Natural killer cell (primary cell): ENCODE measurements at places on chromosomes 3 and 15.

DNA sequence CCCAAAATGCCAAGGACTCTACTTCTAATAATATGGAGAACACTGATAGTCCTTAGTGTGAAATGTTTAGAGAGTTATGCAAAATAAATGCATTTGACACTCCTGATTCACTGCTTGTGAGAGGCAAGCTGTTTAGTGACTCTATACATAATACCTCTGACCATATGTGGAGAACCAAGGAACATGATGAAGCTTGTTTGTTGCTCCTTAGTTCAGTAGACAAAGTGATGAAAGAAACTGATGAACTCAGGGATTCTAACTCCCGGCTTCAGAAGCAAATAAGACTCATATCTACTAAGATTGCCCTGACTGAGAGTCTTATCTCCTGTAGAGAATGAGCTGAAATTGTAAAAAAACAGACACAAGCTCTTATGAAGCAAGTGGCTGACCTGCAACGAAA is 41.3 kb downstream of the PEX5L start:
- H3K4me3 ChIP-seq = no peak overlapping the region
- H3K4me1 ChIP-seq = no peaks in the 10 kb centered on the region
- H3K27me3 ChIP-seq = no peaks in the 10 kb centered on the region
- no peak overlapping the region for H3K27ac ChIP-seq
- no peaks in the 10 kb centered on the region for H3K36me3 ChIP-seq

DNA sequence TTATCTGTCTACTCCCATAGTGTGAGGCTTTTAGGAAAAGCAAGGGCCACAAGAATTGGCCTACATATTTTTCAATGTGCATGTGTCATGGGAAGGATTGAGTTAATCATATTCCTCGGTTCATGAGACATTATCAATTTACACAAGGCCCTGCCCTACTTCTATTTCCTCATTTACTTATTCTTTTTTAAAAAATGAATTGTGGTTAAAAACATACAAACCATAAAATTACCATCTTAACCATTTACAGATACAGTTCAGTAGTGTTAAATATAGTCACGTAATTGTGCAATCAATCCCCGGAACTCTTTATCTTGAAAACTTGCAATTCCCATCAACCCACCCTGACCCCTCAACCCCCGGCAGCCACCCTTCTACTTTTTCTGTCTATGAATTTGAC is 284.0 kb upstream of the GADL1 start:
- H3K27me3 ChIP-seq = no peaks in the 10 kb centered on the region
- DNase-seq = no peak
- no peak overlapping the region for H3K4me3 ChIP-seq

DNA sequence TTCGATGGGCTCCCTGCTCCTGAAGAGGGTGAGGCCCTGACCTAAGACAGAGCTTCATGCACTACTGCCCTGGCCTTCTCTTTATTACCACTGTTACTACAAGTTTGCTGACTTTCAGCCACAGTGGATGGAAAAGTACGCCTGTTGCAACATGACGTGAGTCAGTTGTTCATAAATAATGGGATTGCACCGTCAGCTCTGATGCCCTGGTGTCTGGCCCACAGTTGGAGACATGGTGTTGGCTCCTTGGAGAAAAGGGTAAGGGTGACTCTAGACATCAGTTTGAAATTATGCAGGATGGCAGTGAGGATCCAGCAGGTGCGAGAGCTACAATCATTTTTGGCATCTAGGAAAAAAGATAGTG is 5.5 kb downstream of the PAQR5 start:
- peaks cover 20% of the 10 kb centered on the region for H3K27me3 ChIP-seq
- H3K4me3 ChIP-seq = no peak overlapping the region
- DNase-seq = no peak
- no peak overlapping the region for H3K27ac ChIP-seq

DNA sequence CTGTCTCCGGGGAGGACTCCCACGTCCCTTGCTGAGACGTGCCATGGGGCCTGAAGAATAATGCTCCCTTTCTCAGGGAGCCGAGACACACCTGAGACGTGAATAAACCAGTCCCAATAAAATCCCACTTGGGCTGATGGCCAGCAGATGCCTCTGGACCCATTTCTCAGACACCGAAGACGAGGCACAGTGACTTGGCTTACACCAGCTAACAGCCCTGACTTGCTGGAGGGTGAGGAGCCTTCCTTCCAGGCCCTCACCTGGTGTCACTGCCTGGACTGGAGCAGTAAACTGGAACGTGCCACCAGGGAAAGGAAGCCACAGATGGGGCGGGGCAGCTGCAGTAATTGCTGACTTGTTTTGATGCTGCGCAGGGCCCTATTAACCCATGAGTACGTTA is 189.7 kb downstream of the PDZRN3 start:
- no peaks in the 10 kb centered on the region for H3K27me3 ChIP-seq
- DNase-seq = no peak
- H3K27ac ChIP-seq = no peak overlapping the region

DNA sequence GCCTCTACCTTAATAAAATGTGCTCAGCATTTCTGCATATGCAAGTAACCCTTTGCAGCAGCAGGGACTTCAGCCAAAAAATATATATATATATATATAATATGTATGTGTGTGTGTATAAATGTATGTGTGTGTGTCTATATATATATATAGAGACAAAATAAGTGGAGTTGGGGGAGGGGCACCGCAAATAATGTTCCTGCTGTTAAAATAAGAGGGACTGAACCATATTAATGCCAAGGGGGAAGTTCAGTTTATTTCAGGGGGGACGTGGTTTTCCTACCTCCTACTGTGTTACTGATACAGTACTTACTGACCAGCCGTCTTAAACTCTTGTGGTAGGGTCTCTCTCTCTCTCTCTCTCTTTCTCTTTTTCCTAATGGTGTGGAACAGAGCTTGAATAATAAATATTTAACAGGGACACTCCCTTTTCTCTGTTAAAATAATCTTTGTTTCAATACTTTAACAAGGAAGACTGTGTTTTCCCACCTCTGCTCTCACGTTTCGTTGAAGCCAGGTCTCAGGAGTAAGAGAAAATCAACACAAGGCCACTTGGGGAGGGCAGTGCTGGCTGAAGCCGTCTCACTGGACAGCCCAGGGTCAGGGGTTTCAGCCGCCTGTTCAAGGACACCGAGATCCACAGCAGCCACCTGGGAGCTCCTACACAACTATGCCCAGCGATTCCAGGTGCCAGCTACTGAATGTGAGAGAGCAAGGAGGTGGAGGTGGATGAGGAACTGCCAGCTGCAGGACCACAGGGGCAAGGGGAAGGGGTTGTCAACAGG is 42.8 kb upstream of the ADAMTSL3 start:
- H3K4me1 ChIP-seq = no peaks in the 10 kb centered on the region
- no peaks in the 10 kb centered on the region for H3K36me3 ChIP-seq
- no peak overlapping the region for H3K4me3 ChIP-seq

DNA sequence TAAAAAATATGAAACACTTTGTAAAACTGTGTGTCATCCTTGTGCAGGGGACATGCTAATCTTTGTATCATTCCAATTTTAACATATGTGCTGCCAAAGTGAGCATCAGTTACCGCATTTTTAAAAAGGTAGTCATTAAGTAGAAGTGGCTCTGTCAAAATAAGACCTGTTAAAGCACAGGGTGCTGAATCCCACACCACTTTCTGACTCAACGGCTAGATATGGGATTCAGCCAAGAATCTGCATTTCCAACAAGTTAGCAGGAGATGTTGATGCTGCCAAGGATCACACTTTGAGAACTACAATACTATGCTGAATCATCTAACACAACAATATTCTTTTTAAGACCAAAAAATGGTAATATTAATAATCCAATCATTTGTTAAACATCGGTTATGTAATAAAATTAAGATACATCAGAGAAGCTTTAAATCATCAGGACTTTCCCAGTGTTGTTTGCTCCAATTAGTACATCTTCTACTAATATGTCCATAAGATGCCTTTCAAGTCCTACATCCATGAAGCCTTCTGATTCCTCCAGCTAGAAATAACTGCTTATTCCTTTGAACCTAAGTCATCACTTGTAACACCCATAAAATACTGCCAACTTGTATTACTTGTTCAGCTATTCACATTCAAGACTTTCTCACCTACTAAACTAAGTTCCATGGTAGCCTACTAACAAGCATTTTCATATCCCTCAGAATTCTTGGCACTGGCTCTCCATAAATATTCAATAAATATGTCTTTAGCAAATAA is 71.1 kb downstream of the TBL1XR1 start:
- no peak overlapping the region for H3K27ac ChIP-seq
- no peak overlapping the region for H3K4me3 ChIP-seq
- H3K36me3 ChIP-seq = no peaks in the 10 kb centered on the region
- H3K27me3 ChIP-seq = no peaks in the 10 kb centered on the region
- H3K4me1 ChIP-seq = no peaks in the 10 kb centered on the region
- DNase-seq = no peak

- no peaks in the 10 kb centered on the region for H3K27me3 ChIP-seq
- no peak overlapping the region for H3K4me3 ChIP-seq
- no peaks in the 10 kb centered on the region for H3K4me1 ChIP-seq
- H3K27ac ChIP-seq = no peak overlapping the region
Observed at GRCh38 chr3:57518276-57518915, 25.7 kb downstream of the DNAH12 start.

DNA sequence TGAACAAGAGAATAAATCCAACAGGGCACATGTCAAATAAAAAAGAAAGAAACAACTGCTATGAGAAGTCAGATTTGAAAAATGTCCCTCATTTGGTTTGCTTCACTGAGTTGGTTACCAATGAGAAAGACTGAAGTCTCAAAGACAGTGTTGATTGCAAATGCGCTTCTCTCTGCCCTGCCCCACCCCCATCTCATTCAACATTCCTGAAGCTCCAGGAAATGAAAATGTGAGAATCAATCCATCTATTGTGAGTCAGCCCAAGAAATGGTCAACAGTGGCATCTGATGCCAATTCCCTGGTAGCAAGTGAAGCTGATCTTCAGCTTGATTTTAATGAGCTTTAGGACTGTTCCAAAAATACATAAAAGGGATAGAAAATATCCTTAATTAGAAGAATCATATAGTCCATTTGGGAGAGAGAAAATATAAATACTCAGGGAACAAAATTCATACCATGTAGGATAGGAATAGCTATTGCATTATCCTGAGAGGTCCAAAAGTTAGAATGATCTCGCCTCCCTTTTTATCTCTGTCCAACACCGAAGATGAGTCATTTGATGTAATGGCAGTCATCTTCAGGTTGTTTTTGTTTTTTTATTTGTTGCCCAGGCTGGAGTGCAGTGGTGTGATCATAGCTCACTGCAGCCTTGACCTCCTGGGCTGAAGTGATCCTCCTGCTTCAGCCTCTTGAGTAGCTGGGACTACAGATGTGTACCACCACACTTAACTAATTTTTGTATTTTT is 200.3 kb upstream of the UMPS start:
- DNase-seq = no peak
- H3K27ac ChIP-seq = no peak overlapping the region
- no peak overlapping the region for H3K4me3 ChIP-seq
- no peaks in the 10 kb centered on the region for H3K27me3 ChIP-seq
- H3K4me1 ChIP-seq = no peaks in the 10 kb centered on the region

DNA sequence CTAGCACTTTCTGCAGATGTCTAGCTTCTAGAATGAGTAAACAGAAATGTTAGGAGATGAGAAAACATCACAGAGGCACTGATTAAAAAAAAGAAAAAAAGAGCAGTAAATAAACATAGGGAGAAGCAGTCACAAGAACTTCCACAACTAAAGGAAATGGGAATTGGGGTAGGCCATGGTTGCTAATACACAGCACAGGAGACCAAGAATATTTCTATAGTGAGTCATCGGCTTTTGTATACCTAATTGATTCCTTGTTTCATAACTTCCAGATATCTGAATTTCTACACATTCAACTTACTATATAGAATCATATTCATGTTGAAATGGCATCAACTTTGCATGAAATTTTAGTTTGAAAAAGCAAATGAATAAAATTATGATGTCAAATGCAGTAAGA is 47.3 kb upstream of the TCF12 start:
- H3K27ac ChIP-seq = no peak overlapping the region
- no peaks in the 10 kb centered on the region for H3K4me1 ChIP-seq
- no peak for DNase-seq
- no peaks in the 10 kb centered on the region for H3K27me3 ChIP-seq
- H3K4me3 ChIP-seq = no peak overlapping the region
- H3K36me3 ChIP-seq = no peaks in the 10 kb centered on the region

GRCh38 chr15:98856532-98856907 is 151.1 kb downstream of the PGPEP1L start:
- no peaks in the 10 kb centered on the region for H3K36me3 ChIP-seq
- H3K4me1 ChIP-seq = peaks cover 22% of the 10 kb centered on the region
- H3K27me3 ChIP-seq = no peaks in the 10 kb centered on the region

- H3K4me3 ChIP-seq = no peak overlapping the region
- H3K27ac ChIP-seq = no peak overlapping the region
- no peak for DNase-seq
- no peaks in the 10 kb centered on the region for H3K4me1 ChIP-seq
- H3K27me3 ChIP-seq = no peaks in the 10 kb centered on the region
Observed at GRCh38 chr3:44100298-44100695, 141.4 kb upstream of the TOPAZ1 start.

GRCh38 chr15:63045465-63045840 is 2.9 kb downstream of the TPM1 start:
- H3K4me1 ChIP-seq = peaks cover 29% of the 10 kb centered on the region
- no peaks in the 10 kb centered on the region for H3K36me3 ChIP-seq
- H3K27ac ChIP-seq = no peak overlapping the region
- no peak overlapping the region for H3K4me3 ChIP-seq

DNA sequence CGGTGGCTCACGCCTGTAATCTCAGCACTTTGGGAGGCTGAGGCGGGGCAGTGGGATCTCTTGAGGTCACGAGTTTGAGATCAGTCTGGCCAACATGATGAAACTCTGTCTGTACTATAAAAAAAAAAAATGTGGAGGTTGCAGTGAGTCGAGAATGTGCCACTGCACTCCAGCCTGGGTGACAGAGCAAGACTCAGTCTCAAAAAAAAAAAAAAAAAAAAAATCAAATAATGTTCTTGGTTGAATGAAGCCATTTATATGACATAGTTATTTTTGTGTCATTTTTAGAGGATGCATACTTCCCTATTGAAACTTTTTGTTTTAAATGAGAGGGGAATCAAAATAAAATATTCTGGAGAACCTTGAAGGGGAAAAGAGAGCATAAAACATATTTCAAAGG is 3.1 kb downstream of the HMCES start:
- H3K4me3 ChIP-seq = no peak overlapping the region
- DNase-seq = no peak
- H3K4me1 ChIP-seq = peaks cover 37% of the 10 kb centered on the region
- peaks cover 6% of the 10 kb centered on the region for H3K36me3 ChIP-seq

DNA sequence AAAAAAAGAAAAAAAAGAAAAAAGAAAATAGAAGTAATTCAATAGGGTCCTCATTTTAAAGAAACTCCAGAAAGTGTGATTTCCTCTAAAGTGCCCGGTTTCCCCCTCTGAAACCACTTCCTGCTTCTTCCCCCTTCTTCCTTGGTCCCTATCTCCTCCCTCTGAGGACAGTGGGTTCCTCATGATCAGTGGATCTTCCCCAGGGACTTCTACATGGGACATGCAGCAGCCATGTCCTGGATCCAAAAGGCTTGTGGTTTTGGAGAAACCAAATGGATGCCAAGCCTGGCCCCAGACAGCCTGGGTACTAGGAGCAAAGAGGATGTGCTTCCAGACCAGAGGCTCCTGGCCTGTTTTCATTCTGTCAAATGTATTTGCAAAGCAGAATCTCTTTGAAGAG is 26.6 kb upstream of the SMAD6 start:
- H3K4me3 ChIP-seq = no peak overlapping the region
- no peaks in the 10 kb centered on the region for H3K27me3 ChIP-seq
- H3K4me1 ChIP-seq = peaks cover 12% of the 10 kb centered on the region
- no peak for DNase-seq

GRCh38 chr15:85691350-85692240 is 103.1 kb downstream of the KLHL25 start:
- DNase-seq = peak; percentile 46
- H3K36me3 ChIP-seq = peaks cover 34% of the 10 kb centered on the region
- H3K27me3 ChIP-seq = no peaks in the 10 kb centered on the region
- H3K4me1 ChIP-seq = peaks cover 37% of the 10 kb centered on the region
- peak overlapping the region; percentile 94 for H3K27ac ChIP-seq

- H3K27ac ChIP-seq = no peak overlapping the region
- H3K36me3 ChIP-seq = no peaks in the 10 kb centered on the region
Observed at GRCh38 chr3:117572786-117573185, 863.2 kb downstream of the TUSC7 start.
